NCI-H2171 (cell line): ENCODE measurements at places on chromosomes 4 and X.

DNA sequence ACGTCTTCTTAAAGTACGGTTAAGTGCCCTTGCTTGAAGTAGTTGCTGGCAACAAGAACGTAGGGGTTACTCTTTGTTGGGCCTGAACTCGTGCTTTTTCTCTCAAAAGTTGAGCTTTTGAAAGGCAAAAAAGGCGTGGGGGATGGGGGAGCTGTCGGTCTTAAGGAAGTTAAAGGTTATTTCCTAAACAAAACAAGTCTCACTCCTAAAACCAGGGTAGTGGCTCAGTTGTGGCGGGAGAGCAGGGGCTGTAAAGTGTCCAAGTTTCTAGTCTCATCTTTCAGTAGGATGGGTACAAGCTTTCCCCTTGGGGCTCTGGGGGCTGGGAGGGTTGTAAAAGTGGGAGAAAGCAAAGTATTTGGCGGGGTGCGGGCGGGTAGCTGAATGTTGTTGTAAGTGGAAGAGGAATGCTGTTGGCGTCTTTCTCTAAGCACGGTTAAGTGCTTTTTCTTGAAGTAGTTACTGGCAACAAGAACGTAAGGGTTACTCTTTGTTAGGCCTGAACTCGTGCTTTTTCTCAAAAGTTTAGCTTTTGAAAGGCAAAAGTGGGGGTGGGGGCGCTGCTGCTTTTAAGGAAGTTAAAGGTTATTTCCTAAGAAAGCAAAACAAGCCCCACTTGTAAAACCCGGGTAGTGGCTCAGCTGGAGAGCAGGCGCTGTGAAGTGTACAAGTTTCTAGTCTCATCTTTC, 904 bp upstream of the WDR1 start:
- no peak for DNase-seq

DNA sequence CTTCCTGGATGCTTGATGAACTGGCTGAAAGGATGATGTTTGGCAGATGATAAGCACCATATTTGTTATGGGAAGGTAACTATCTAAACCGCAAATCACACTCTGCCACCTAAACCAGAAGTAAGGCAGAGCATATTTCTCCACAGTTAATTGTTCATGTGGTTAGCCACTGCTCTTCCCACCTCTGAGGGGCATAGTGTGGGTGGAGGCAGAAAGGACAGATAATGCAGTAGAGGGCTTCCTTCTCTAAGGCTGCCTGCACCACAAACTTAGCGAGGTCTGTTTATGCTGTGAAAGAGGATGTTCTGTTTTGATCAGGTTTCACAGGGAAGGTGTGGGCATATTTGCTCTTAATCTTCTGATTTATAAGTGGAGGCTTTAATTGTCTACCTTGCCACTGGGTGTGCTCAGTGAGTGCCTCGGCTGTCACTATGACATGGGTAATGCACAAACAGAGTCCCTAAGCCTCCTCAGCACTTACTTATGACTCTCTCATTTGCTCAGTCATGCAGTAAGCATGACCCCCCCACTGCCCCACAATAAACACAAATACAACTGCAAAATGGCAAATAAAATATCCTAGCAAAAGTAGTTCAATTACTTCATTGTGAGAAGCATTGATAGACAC, 401.0 kb downstream of the TMA16 start:
- DNase-seq, result no peak

DNA sequence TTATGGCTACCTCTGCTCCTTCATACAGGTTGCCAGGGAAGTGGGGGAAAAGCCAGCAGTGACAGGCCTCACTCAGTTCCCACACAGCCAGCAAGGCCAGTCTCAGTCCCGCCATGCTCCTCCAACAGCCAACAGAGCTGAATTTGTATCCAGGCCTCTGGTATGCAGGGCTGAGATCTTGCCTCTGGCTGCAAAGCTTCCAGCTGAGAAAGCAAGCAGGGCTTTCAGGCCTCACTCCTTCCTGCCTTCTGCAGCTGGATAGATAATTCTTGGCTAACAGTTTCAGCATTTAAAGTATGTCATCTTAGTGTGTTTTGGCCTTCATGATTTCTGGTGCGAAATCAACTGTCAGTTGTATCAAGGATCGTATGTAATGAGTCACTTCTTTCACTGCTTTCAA, 103.6 kb downstream of the GNL3L start:
- no peak for DNase-seq

- no peak for DNase-seq
Measured at GRCh38 chr4:11866391-11866790, 437.7 kb upstream of the HS3ST1 start.

GRCh38 chr4:76688619-76689144, 209.3 kb downstream of the SOWAHB start:
- no peak for DNase-seq

GRCh38 chrX:115694028-115694427, 133.1 kb downstream of the PLS3 start:
- no peak for DNase-seq

DNA sequence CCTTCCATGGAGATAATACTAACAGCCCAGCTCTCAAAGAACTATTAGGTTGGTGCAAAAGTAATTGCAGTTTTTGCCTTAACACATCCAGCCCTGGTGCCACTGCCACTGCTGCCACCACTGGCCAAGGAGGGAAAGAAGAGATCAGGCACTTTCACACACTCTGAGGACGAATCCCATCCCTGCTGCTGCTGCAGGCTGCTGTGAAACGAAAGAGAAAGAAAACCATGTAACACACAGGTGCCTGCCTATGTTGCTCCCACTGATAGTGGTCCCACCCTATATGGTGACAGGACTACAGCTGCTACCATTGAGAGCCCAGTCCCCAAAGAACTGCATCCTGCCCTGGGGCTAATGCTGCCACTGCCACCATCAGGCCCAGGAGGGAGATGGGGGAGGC, 35.1 kb downstream of the TMLHE start:
- no peak for DNase-seq

GRCh38 chr4:24559889-24560288, 24.5 kb downstream of the DHX15 start:
- no peak for DNase-seq

DNA sequence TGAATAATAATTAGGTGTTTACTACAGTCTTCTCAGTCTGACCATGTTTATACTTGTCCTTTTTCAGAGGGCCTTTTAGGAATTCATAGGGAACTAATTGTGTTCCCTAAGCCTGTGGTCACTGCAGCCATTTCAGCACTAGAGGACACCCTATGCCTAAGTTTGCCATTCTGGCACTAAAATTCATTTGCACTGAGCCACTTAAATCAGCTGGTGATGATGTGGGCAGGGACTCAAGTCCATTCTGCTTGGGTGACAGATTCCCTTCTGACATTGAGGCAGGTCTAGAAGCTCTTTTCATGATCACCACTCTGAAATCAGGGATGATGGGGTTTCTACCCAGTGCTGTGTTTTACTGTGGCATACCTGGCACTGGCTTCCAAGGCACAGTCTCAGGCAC, 1178.9 kb upstream of the DIAPH2 start:
- DNase-seq, result no peak

DNA sequence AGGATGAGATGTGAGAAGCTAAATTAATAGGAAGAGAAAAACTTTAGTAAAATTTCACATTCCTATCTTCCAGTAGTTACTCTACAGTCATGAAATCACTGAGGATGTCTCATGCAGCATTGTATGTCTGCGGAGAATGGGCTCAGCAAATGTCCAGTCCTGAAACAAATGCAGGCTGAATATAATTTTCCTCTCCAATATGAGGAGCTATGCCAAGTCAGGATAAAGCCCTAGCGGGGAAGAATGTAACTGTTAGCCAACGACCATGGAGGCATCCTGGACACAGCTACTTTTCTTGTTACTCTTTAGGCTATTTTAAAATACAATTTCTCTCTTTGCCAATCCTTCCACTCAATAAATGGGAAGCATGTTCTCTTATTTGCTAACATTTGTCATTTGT, 127.7 kb downstream of the PRKX start:
- no peak for DNase-seq

DNA sequence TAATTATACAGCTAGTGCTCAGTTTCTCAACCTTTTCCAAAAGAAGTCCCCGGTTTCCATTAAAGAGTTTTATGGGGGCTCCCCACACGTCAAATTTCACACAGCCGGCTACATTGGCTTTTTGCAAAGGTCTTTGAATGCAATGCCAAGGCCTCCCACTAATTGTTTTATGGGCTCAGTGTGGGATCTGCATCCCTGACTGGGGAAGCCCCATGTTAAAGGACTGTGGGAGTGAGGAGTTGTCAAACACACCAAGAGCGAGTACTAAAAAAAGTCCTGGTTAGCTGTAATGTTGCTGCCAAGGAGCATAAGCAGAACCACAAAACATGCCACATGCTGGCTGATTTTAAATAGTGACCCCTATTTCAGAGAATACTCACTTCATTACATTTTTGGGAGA, 162.6 kb downstream of the BMPR1B start:
- no peak for DNase-seq

DNA sequence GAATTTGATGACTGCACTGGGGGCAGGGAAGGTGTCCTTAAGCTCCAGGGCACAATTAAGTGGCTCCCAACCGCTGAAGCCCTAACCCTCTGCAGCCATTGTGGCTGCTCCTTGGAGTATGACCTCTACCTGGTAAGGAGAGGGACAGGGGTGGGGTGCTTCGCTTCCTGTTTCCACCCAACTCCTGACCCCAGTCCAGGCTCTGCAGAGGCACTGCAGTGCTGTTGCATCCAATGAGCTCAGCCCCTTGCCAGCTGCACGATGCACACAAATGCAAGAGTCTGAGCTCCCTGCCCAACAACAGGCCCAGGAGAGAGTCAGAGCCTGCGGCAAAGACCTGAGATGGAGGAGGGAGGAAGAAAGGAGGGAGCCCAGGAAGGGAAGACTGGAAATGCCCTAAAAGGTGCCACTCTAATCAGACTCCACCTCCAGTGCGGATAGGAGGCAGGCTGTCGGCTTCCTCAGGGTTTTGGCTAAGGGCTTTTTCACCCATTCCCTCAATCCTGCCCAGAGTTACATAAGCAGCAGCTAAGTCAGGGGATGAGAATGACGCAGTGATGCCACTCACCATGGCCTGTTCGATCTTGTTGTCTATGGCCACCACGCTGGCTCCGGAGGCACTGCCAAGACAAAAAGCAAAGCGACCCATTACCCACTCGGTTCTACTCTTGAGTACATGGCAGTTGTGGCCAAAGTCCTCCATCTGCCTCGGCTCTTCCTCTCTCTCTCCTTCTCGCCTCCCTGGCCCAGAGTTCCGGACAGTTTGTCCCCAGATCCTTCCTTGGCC, 60.1 kb downstream of the TSC22D3 start:
- DNase-seq, result no peak

DNA sequence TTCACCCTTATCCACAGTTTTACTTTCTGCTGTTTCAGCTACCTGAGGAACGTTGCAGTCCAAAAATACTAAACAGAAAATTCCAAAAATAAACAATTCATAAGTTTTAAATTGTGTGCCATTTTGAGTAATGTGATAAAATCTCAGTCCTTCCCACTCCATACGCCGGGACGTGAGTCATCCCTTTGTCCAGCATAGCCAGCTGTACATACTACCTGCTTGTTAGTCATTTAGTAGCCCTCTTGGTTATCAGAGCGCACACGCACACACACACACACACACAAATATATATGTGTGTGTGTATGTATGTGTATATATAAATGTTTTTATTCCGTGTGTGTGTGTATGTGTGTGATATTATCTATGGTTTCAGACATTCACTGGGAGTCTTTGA, 4.8 kb upstream of the CCSER1 start:
- DNase-seq, result no peak

- DNase-seq, result no peak
Measured at GRCh38 chr4:187294861-187295260, 571.2 kb upstream of the FAT1 start.

- DNase-seq, result no peak
Measured at GRCh38 chr4:111632641-111633151, 512.6 kb upstream of the FAM241A start.

- no peak for DNase-seq
Measured at GRCh38 chrX:5449323-5449722, 779.3 kb downstream of the NLGN4X start.

- no peak for DNase-seq
Measured at GRCh38 chrX:23884427-23885024, 23.2 kb downstream of the APOO start.

- no peak for DNase-seq
Measured at GRCh38 chr4:48939785-48940184, 33.2 kb upstream of the OCIAD2 start.

DNA sequence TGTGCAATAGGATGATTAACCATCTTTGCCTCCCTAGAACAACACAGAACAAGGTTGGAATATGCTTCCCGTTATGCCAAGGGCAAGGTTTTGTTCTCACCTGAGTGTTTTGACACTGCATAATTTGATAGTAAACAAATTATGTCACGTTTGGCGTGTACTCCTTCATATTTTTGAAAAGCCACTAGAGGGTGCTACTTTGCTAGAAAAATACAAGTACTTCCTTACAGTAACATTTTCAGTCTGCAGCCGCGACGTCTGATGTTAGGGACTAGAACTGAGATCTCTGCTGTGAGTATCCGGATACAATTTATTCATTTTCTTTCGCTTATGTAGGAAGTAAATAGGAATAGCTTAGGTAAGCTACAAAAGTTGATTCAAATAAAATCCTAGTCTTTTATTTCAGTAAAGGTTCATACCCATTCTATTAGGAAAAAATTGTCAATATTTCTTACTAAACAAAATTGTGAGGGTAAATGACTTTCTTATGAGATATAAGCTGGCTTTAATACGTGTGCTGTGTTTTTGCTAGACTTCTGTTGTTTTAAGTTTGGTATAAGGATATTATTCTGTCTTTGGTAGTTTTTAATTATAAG, 181.1 kb upstream of the WDFY3 start:
- peak; percentile 25 for DNase-seq
